Spinal cord (tissue), 10 donors: ENCODE measurements at places on chromosomes 12 and 14. TPM values are rescaled to one million over a fixed set of nuclear protein-coding genes. Genes with fewer than 3 reads are reported as not detected.

- H3K27ac ChIP-seq = peak overlapping the region; percentile 26
- peaks cover 17% of the 10 kb centered on the region for H3K4me1 ChIP-seq
- no peak for DNase-seq
- peaks cover 10% of the 10 kb centered on the region for H3K36me3 ChIP-seq
- no peaks in the 10 kb centered on the region for H3K27me3 ChIP-seq
Observed at GRCh38 chr12:103772367-103773108, 68.5 kb downstream of the NT5DC3 start.

DNA sequence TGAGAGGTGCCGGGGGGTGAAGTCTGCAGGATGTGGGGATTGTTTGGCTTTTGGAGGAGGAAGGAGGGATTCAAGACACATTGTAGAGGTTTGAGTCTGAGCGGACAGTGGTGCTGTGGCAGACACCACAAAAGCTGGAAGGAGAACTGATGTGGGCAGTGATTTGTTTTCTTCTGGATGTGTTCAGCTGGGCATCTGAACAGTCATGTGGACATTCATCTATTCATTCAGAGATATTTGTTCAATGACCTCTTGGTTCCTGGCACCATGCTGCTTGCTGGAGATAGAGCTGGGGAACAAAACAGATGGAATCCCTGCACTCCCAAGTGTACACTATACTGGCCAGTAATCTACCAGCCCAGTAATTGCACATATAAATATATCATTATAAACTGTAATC is 64.0 kb downstream of the PTPN11 start:
- no peak for DNase-seq
- peaks cover 5% of the 10 kb centered on the region for H3K4me1 ChIP-seq

Gene GPR137C
- 27.9 TPM for polyA plus RNA-seq

Gene JDP2
- 28.3 TPM for polyA plus RNA-seq

Gene SLC5A8
- polyA plus RNA-seq = 0.40 TPM
